Putamen (tissue), 1 donor: ENCODE measurements at places on chromosomes 5 and 9.
A peak's percentile ranks its signal among the peaks of the same experiment; 100 is the strongest.

GRCh38 chr5:52990528-52990925, 1.4 kb downstream of the ITGA2 start:
- DNase-seq: no peak

GRCh38 chr9:68522131-68522530, 18.6 kb downstream of the TMEM252 start:
- peak; percentile 22 for DNase-seq

- no peak for DNase-seq
Observed at GRCh38 chr5:64914396-64914795, 145.7 kb downstream of the CWC27 start.

DNA sequence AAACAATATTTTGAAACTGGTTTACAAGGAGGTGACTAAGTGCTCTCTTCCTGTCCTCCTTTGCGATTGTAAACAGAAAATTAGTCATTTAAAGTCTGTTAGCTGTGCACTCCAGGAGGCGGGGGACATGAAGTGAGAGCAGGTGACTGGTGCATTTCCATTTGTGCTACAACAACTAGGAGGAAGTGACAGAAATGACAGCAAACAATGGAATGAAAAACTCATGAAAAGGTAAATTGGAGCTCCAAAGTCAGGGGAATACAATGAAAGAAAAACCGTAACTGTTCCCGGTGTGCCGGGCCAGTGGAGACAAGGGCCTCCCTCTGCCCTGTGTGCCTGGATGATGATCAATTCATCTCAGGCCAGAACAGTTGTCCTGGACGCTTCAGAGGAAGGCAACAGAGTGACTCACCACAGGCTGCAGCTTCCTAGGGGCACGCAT, 439.9 kb downstream of the GADD45G start:
- no peak for DNase-seq
